ENCODE measurements at places on chromosomes 6 and 20.

DNA sequence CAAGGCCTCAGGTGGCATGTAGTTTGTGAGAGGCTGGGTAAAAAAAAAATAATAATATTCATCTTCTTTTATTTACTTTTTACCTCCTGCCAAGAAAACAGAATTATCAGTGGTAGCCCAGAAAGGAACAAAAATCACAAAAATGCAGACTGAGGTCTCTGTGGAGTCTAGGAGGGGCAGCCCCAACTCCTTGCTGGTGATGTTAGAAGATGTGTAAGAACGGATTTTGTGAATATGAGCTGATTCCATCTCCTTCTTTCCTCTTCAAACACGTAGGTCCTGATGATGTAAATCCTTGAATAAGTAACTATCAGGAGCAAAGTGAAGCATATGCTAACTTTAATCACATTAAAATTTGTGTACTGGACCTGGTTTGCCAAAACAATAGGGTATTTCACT is 226.8 kb downstream of the EYA4 start:
- no peak for DNase-seq

DNA sequence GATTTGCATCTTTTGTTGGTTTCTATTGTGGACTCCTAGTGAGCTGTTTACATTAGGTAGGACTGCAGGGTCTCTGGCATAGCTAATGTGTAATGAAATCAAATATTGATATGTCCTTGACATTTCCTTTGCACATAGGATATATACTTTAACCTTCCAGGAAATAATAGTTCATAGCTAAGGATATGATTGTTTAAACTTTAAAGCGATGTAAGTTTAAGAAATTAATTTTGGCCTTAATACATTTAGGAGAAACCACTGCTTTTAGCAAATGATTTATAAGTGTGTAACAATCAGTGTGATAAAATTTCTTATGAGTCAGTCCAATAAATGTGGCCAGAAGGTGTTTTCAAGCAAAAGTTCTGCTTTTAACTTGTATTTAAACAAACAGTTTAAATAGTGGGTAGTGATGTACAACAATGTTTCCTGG is 171.8 kb downstream of the HS3ST5 start:
- no peak for DNase-seq

- DNase-seq: no peak
These were observed 124.7 kb upstream of the MARCKS start for GRCh38 chr6:113732384-113732966.

- DNase-seq: no peak
These were observed 104.4 kb upstream of the FOXP4 start for GRCh38 chr6:41441598-41442351.

DNA sequence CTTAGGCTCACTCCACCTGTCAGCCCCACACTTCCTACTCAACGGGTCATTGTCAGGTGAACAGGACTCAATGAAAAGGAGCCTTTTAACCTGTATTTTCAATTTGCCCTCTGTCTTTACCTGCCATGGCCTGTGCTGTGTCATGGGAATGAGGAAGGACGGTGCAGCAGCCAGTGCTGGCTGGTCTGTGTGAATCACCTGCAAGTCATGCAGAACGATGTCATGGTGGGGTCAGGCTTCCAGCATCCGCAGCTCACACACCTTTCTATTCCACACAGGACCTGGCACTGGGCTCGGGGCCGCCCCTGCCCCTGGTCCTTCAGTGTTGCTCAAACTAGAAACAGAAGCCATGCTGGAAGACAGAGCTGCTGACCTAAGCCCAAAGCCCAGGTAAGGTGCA is 188.7 kb upstream of the GMDS start:
- no peak for DNase-seq

DNA sequence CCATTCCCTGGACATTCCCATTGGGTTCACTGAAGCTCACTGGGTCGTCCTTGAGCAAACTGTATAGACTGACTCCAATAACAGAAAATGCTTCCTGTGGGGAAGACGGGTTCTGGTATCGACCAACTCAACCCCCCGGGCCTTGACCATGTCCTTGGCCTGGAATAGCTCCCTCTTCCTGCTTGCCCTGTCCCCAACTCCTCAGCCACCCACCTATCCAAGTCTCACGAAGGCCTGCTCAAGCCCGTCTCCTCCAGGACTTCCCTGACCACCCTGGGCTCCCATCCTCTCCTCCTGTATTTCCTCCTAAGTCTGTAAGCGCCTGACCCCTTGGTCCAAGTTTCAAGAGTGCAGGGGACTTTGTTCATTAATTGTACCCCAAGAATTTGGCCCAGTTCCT is 2.8 kb upstream of the HMGA1 start:
- no peak for DNase-seq

DNA sequence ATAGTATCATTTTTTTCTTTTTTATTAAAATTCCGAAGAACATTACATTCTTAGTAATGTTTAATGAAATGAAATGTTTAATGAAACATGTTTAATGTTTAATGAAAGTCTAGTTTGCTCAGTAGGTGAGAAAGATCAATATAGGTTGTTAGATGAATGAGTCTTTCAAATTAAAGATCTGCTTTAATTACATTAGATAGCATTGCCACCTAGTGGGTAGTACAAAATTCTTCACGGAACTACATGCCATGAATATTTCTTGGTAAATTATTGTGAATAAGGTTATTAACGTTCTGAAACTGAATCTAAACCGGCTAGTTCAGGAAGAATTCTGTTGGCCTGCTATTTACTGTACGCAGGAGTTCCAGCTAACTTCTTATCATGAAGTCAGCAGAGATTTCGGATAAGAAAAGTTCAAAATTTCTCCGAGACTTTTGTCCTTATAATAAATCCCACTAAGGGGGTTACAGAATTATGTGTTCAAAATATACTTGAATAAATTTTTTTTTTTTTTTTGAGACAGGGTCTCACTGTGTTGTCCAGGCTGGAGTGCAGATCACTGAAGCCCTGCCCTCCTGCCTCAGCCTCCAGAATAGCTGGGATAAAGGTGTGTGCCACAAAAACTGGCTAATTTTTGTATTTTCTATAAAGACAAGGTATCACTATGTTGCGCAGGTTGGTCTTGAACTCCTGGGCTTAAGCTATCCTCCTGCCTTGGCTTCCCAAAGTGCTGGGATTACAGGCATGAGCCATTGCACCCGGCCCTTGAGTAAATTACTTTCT is 7.9 kb upstream of the GMNN start:
- no peak for DNase-seq

- no peak for DNase-seq
These were observed 114.7 kb downstream of the ANKRD60 start for GRCh38 chr20:58113716-58114115.

DNA sequence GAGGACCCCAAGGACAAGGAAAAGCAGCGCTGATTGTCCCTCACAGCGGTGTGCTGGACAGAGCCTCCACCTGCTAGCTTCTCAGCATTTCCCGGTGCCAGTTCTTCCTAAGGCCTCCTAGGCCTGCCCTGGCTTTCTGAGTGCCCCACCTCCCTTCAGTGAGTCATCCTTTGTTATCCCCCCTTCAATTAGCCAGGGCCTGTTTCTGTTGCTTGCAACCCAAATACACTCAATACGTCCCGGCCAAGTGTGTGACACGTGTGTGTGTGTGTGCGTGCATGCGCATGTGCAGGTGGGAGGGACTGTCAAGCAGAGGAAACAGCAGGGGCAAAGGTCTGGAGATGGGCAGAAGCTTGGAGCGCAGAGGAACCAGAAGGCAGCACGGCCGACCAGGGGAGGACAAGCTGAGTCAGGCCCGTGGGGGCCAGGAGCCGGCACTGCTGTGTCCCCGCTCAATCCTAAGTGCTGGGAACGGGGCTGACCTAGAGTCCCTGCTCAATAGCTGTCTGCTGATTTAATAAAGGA is 159.8 kb downstream of the PREX1 start:
- DNase-seq: no peak

DNA sequence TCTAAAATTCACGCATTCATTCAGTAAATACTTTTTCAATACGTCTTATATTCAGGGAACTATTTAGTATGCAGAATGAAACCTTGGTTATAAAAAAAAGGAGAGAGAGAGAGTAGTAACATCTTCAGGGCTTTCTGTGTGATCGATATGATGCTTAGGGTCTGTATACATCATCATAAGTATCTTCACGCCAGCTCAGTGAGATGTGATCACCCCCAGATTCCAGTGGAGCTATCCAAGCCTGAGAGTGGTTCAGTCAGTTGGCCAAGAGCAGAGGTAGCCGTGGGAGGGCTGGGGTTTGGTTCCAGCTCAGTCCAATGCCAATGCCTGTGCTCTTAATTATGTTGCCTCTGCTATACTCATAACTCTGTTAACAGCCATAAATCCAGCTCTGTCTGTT is 8.6 kb downstream of the CD83 start:
- no peak for DNase-seq

DNA sequence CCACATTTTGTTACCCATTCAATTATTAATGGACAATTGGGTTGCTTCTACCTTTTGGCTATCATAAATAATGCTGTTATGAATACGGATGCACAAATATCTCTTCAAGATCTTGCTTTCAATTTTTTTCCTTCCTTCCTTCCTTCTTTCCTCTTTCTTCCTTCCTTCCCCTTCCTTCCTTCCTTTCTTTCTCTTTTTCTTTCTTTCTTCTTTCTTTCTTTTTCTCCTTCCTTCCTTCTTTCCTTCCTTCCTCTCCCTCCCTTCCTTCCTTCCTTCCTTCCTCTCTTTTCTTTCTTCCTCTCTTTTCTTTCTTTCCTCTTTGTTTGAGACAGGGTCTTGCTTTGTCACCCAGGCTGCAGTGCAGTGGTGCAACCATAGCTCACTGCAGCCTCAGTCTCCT is 39.2 kb downstream of the ZNF184 start:
- no peak for DNase-seq

DNA sequence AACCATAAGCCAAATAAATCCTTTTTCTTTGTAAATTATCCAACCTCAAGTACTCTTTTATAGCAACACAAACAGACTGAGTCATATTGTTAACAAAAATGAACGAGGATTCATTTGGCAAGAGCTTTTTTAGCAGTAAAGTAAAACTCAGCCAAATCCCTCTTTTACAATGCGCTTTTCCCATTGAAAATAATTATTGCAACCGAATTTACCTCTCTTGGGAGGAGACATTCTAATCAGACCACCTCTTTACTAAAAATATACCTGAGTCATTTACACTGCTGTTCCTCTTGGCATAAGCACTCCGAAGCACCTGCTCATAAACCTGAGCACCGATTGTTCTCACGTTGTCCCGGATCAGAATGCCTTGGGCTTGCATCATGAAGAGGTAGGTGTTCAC is 57.4 kb downstream of the B4GALT5 start:
- no peak for DNase-seq

GRCh38 chr6:117169064-117169665 is 96.2 kb upstream of the VGLL2 start:
- no peak for DNase-seq

DNA sequence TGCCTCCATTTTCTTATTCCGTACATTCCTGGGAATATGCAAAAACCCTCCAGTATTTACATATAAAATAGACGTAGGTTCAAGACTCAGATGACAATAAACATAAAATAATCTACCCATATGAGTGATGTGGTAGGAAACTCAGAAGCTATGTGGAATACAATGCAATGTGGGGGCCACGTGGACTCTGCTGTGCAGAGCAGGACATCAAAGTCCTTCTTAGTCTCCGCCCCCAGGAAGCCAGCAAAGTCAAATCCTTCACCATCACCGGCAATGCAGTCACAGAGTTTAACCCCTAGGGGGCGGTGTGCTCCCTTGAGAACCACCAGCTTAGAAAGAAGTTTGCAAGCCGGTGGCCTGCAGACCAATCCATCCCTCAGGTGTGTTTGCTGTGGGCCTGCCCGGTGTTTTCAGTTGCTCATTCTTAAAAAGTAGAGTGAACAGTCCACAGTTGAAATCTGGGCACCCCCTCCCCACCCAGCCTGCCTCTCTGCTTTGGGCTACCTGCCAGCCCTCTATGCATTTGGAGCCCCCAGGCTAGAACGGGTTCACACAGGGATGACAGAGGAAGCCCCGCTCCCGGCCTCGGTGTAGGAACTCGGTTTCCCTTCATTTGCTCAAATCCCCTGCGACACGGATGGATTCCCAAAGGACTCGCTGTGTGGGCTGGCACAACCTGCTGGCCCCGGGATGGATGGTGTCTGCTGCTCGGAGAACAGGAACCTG is 59.9 kb downstream of the SULF2 start:
- peak; percentile 66 for DNase-seq

DNA sequence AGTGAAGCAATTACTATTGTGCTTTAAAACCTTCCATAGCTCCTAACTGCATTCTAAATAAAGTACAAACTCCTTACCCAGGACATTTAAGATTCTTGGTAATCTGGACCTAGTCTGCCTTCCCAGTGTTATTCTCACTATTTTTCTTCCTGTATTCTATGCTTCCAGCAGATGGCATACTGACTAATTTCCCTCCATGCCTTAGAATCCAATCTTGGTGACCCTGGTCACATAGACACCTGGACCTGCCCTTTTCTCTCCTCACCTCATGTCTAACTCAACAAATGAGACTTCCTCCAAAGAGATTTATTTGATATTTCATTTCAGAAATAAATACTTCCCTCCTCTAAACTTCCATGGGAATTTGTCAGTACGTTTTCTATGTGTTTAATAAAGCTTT is 25.8 kb downstream of the ROS1 start:
- no peak for DNase-seq

DNA sequence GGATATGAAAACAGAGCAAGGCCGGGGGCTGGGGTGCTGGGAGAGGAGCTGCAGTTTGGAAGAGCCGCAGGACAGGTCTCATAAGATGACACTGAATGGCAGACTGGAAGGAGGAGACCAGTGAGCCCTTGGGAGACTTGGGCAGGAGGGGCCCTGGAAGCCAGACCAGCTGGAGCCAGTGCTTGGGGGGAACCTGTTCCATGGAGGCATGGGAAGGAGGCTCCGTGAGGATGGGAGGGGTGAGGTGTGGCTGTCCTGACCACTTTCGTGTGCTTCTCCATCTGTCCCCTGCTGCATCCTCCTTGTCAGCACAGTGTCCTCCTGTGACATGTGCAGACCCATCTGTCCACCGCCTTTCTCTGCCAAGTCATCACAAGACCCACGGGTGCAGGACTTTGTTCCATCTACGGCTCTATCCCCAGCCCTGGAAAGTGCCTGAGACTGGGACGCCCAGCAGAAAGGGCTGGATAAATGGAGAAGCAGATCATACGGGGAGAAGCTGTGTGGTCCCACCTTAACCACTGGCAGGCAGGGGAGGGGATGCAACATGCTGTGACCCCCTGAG is 84.8 kb upstream of the MPC1 start:
- no peak for DNase-seq

GRCh38 chr20:18443886-18444285 is 22.9 kb downstream of the DZANK1 start:
- DNase-seq: no peak

- no peak for DNase-seq
These were observed 672 bp upstream of the UBE2V1 start for GRCh38 chr20:50113420-50114224.

DNA sequence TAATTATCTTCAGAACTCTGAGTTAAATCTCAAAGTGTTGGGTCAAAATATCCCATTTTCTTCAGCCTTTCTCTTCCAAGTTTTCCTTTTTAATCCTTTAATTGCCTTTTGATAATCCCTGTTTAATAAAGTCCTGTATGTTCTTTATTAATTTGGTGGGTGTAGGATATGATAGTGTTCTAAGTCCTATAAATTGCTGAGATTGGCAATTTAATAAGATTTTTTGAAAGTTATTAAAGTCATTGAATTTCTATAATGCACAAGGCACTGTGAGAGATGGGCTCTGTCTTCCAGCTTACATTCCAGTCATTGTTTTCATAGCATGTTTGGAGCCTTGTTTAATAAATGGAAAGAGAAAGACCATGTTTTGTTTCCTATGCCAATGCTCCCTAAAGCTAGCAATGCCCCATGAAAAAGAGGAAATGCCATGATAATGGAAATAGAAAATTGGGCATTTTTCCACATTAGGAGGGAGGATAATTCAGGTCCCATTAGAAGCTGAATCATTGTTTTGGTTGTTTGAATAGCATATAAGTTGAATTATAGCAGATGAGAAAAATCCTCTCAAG is 404.8 kb downstream of the CD109 start:
- no peak for DNase-seq

GRCh38 chr20:44460795-44461141 is 14.9 kb upstream of the TTPAL start:
- DNase-seq: no peak

Measured in activated CD4-positive, alpha-beta T cell treated with anti-CD3 and anti-CD28 coated beads, Interleukin-2, amount 50 U/mL, for 4 hours (primary cell).